Stimulated activated CD4-positive, alpha-beta T cell treated with anti-CD3 and anti-CD28 coated beads, Interleukin-1b, Interleukin-23, amount 100 ng/mL, for 24 hours (primary cell): ENCODE measurements at places on chromosomes 4 and X.

DNA sequence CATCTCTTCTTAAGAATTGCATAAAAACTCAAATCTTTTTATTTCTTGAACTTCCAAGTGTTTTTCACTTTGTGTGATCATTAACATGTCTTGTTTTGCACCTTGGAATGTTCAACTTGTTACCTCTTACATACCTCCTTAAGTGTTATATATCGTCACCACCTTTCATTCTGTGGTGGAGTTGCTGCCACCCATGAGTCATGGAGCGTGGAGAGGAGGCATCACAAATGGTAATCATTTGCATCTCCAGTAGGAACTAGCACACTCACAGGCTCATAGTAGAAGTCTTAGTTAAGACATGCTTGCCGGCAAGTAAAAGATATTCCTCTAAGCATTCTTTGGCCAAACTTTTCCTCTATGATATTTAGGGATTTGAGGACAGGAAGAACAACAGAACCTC, 67.0 kb upstream of the VCX start:
- no peak for DNase-seq

DNA sequence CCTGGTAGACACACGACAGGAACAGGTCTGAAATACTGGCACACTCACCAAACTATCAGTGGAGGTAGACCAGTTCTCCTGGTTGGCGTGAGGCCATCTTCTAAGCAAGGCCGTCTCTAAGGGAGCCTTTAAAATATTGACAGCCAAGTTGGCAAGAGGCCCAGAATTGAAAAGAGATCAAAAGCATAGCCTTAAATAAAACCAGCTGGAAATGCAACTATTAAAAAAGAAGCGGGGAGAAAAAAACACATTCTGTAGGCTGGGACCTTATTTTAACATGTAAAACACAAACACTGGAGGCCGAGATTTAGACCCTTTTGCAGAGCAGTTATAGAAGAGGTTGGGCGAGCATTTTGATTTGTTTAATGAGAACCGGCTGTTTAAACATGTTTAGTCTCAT, 233.0 kb upstream of the CLNK start:
- DNase-seq, result no peak

DNA sequence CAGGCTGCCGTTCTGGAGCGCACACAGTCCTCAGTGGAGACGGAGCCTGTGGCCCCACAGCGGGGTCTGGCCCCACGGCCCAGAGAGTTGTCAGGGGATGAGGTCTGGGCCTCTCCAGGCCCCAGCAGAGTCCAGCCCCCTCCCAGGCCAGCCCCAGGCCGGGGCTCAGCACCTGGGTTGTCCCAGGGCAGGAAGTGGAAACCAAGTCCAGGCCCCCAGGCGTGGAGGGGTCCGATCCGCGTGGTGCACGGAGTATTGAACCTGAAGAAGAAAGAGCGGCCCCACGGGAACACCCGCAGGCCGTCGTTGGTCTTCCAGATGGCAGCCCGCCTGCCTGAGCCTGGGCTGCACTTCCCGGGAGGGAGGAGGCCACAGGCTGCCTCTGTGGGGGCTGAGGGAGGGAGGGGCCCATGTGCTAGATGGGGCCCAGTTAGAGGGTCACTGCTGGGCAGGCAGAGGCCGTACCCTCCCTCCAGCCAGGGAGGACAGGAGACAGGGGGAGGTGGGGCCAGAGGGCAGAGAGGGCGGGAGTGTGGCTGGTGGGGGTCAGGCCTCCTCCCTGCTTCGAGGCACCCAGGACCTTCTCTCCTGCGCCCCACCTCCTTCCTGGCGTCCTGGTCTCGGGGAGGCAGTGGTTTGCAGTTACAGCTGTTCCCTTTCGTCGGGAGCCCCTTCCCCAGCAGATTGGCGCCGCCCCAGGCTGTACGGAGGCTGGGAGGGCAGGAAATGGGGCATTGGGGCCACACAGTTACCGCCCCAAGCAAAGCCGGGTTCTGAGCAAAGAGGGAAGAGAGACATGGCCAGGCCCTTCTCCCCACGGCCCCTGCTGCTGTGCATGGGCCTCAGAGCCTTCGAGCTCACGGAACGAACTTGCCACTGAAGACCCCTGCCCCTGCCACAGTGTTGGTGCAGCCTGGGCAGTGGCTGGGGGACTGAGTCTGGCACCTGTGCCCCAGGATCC, 8.1 kb downstream of the HGFAC start:
- DNase-seq, result no peak

GRCh38 chr4:22391551-22391950, 124.3 kb downstream of the ADGRA3 start:
- no peak for DNase-seq

- DNase-seq, result no peak
Measured at GRCh38 chr4:27886120-27886519, 1025.5 kb downstream of the STIM2 start.

DNA sequence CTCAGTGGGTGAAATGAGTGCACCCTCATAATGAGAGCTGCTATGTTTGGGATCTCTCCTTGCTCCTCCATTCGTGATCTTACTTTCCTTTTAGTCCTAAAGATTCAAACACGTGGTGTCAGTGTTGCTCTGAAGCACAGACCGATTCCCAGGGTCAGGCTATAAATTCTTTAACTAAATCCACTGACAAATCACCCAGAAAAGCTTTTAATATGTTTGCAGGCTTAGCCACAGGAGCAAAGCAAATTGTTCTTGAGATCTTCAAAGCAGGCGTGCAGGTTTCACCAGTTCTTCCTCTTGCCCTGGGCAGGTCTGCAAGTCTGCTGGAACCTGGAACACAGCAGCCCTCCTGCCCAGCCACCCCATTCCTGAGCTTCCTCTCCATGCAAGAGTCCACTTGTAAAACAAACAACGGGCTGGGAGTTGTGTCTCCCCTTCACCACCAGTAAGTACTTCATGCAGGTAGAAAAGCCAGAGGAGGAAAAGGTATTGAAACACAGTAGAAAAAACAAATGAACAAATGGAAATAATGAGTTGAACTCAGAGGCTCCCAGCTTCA, 70.1 kb upstream of the ENPP6 start:
- DNase-seq, result no peak

DNA sequence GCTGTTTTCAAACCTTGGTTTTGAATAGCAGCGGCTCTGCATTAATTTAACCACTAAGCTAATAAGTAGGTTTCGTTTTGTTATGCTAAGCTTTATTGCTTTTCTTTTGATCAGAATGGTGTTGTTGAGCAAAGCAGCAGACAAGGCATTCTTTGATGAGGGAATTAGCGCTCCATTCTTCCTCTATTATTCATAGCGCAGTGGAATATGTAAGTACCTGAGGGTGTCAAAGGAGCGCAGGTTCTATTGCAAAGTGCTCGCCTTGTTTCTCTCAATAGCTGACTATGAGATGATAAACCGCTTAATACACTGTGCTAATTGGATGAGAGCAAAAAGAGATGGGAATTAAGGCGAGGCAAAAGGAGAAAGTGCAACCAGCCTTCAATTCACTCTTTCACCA, 16.3 kb downstream of the ARX start:
- no peak for DNase-seq

- no peak for DNase-seq
Measured at GRCh38 chr4:172207886-172208285, 394.7 kb downstream of the GALNTL6 start.
